ENCODE measurements at places on chromosomes 4 and X. TPM values are rescaled to one million over a fixed set of nuclear protein-coding genes. Genes with fewer than 3 reads are reported as not detected.

RAI2 gene
- 5.6 TPM for total RNA-seq

PNMA5 gene
- total RNA-seq, result 2.8 TPM

LRCH2 gene
- 45.7 TPM for total RNA-seq

CPZ gene
- 0.31 TPM for total RNA-seq

SLC9B2 gene
- total RNA-seq, result 113 TPM

DIPK2B gene
- total RNA-seq, result 2.2 TPM

OPHN1 gene
- 57.9 TPM for total RNA-seq

ANOS1 gene
- total RNA-seq, result 18.8 TPM

GIMD1 gene
- not detected for total RNA-seq

SYNPO2 gene
- total RNA-seq, result 1.9 TPM

UBE2A gene
- 39.8 TPM for total RNA-seq

CXCL1 gene
- not detected for total RNA-seq

Measured in parietal lobe (tissue), 2 donors.